ENCODE measurements at places on chromosomes 4 and X.

- no peak for DNase-seq
Observed at GRCh38 chr4:136823020-136823419, 709.3 kb downstream of the PCDH18 start.

- peak; percentile 87 for DNase-seq
Observed at GRCh38 chr4:53767482-53767881, 176.2 kb upstream of the LNX1 start.

- no peak for DNase-seq
Observed at GRCh38 chr4:40493160-40493559, 136.5 kb downstream of the RBM47 start.

DNA sequence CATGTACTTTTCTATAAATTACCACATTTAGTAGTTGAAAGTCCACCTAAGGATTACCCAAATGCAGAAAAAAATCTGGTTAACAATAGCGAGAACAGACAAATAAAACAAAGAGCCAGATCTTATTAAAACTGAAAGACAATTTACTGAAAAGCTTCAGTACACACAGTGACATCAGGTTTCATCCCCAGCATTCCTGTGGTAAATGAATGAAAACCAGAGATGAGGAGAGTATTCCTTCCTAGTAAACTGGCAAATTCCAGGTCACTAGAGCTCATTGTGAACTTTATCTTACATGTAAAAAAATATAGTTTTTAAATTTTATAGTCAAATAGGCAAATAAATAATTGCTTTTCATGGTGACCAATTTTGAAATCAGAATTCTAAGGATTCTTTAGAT, 1290.5 kb downstream of the ADGRL3 start:
- DNase-seq: no peak

- no peak for DNase-seq
Observed at GRCh38 chrX:63349307-63349706, 1.8 kb downstream of the SPIN4 start.

GRCh38 chr4:152112190-152112589, 351.4 kb upstream of the GATB start:
- no peak for DNase-seq

All from GM04503 (cell line).